ENCODE measurements at places on chromosomes 1 and 21.

DNA sequence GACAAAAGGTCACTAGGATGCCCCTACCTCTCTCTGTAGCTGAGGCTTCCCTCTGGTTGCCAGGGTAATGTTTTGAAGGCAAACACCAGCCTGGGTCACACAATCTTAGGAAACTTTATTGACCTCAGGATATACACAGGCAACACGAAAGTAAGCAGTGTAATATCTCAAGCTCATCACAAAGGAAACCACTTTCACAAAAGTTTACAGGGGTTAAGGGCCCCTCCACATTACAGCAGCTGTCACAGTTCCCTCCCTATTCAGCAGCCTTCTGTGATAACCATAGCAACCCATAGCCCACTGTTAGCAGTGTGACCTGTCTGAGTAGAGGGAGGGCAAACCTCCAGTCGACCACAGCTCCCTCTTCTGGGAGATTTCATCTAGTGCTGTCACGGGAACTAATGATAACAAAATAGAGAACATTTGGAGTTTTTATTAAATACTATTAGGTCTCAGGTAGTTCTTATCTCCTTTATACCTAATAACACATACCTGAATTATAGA, 149.8 kb downstream of the PTPRC start:
- peak; percentile 64 for DNase-seq

GRCh38 chr1:184509105-184509504, 122.3 kb downstream of the C1orf21 start:
- no peak for DNase-seq

DNA sequence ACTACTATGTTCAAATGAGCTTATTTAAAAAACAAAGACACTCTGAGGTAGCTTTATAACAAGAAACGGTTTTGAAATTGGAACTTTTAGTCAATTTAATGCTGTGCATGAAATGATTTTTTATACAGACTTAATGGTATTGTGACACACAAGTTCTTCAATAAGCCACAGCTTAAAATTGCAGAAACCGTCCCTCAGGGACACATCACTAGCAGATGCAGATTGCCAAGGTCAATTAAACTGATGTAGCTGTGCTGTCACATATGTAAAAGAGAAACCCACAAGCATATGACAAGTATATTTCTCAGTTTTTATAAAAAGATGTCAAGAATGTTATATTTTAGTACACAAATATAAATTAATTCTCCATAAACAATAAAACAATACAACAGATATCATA, 366.9 kb downstream of the DPYD start:
- no peak for DNase-seq

- no peak for DNase-seq
Observed at GRCh38 chr1:181423301-181423918, 59.9 kb upstream of the CACNA1E start.

DNA sequence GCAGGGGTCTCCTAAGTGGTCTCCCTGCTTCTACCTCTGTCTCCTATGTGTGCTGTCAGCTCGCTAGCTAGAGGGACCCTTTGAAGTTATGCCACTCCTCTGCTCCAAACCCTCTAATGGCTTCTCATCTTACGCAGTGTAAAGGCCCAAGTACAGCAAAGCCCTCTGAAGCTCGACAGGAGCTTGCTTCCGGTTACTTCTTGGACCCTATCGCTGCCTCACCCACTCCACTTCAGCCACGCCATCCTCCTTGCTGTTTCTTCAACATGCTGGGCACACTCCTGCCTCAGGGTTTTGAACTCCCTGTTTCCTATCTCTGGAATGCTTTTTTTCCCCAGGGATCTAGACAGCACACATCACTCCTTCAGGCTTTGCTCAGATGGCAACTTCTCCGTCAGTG, 102.3 kb upstream of the F3 start:
- DNase-seq, result no peak

- no peak for DNase-seq
Observed at GRCh38 chr1:232474826-232475225, 155.1 kb downstream of the SIPA1L2 start.

DNA sequence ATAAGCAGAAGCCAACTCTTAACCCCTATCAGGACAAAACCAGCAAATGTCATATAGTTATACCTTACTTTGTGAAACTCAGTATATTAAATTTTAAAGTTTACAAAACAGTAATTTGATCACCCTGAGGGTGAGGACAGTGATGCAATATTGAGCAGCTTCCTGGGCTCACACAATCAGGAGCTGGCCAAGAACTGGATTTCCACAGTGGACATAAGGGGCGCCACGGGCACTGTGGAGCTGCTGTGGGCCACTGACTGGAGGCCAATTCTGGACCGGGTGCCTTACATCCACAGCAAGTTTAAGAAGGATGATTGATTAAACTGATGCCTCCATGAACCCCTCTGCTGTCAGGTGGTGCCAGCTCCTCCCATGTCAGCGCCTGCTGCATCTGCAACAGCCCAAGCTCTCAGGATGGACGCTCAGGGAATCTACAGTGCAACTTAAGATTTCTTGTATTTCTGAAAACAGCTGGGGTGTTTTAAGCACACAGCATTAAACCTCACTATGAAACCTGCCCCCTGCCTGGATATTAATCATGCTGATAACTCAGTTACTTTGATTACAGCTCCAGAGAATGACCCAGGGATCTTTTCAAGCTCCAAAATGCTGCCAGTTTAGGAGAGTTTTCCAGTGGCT, 55.9 kb downstream of the TOR3A start:
- no peak for DNase-seq

Measured in iPS DF 19.7 (cell line).